ENCODE measurements at places on chromosomes 7 and 10.

DNA sequence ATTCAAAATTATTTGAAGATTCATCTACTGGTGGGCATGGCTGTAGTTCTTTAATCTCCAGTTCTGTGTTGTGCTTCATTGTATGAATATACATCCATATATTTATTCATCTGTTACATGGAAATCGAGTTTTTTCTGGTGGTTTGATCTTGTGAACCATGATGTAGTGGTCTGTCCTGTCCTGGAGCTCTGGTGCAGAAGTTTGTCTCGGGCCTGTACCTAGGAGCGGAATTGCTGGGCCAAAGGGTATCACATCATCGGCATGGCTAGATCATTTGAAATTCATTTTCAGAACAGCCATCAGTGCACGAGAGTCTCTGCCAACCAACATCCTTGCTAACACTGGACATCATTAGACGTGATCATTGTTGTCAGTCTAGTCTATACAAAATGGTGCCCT lies 107.0 kb downstream of the ELFN1 start:
- no peak for DNase-seq

DNA sequence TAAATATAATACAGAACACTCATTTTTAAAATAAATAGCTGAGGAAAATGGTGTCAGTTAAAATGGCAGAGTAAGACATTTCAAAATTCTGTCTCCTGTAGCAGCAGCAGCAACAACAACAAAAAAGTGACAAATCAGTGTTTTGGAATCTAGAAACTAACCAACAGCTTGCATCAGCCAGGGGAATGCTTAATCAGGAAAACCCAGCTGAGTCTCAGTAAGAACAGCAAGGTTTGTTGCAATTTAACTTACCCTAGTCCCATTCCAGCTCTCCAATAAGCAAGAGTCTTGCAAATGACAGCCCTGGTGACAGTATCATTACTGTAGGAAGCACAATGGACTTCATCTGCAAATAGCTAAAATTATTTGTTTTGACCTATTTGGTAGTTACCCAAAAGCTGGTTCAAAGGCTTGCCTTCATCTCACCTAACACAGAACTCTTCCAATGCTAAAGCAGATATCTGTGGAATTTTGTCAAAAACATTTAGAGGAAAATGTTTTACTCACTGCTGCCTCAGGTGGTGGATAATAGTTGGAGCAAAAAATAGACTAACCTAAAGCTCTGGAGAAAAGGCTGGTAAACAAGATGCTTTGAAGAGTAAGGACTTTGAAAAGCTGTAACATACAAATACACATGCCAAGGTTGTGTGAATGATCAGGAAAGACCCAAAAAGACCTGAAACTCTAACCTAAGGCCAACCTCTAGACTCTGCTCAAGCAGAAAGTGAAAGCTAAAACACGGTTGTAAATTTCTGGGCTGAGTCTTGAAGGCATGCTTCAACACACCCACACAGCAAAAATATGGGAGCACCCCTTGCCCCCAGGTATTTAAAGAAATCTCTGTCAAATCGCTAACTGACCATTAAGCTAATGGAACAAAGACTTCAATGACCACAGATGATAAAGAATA lies 9.9 kb upstream of the ARHGAP22 start:
- no peak for DNase-seq

GRCh38 chr7:157601530-157601929 lies 264.7 kb downstream of the DNAJB6 start:
- DNase-seq = no peak

DNA sequence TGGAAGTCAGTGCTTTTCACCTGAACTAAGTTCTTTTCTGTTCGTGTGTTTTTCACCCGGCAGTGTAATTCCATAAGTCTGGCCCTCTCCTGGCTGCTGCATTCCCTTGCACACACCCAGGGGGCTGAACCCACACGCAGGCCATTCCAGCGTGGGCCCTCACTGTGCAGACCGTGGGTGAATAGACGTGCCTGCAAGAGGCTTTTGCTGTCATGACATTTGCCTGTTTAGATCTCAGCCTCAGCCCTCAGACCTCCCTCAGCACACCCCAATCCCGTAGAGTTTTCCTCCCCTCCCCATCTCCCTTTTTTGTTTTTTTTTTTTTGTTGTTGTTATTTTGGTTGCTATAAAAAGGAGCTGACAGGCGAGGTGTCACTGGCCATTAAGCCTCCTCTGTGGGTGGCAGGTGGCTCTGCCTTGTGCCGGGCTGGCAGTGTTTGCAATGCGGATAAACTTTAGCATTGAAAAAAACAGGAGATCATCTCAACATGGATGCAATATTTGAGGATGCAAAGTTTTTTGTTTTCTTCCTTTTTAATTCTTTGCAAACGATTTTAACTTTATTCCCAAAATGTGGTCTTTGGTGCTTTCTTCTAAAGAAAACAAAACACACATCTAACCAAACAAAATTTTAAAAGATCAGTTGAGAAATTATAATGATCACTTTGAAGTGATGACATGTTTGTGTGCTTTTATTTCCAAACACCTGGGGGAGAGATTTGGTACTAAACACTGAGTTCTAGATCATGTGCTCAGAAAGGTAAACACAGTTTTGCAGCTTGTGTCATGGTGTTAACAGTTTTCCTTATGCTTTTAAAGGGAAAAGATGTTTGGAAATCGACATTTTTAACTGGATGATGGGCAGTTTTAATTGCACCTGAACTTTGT lies 58.8 kb downstream of the WDR37 start:
- DNase-seq = no peak

DNA sequence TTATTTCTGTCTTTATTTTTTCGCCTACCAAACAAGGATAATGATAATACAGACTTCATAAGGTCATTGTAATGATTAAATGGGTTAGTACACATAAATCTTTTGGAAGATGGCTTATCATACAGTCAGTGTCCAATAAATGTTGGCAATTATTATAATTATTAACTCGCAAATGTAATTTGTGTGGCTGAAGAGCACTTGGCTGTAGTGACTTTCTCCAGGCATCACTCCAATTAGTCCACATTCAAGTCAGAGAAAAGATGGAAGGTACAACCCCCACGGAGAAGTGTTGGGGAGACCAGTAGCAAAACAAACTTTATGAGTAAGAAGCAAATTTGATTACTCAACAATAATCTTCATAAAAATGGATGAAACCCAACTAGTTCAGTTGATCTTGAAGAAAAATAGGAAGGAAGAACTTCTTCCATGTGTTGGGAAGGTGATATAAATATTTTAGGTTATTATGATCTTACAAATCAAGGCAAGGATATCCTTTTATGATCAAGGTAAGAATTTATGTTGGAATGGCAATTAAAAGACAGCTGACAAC lies 5.1 kb downstream of the AOAH start:
- DNase-seq = no peak

GRCh38 chr10:95559896-95560277 lies 1.3 kb downstream of the SORBS1 start:
- no peak for DNase-seq
